ENCODE measurements at places on chromosomes 5 and 9.

GRCh38 chr5:169812786-169813185, 167.5 kb downstream of the INSYN2B start:
- DNase-seq: no peak

GRCh38 chr5:31407921-31408693, 123.8 kb downstream of the DROSHA start:
- no peak for DNase-seq

DNA sequence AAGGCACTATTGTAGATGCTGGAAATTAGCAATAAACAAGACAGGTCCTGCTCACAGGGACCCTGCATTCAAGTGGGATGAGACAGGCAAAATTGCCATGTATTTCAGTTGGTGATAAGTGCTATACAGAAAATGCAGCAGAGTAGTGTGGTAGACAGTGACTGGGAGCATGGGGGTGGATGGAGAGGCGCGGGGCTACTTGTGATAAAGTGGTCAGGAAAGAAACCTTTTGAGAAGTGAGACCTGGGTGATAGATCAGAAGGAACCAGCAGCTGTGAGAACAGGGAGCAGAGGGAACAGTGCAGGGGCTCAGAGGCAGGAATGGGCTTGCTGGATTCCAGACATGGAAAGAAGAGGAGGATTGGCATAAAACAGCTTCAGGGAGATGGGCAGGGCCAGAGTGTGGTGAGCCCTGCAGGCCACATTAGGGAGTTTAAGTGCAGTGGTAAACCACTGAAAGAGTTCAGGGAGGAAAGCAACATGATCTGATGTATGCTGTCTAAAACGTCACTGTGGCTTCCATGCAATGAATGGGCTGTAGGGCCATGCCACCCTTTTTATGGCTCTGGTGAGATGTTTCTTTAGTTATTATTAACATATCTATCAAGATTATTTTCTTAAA, 7.3 kb downstream of the CRHBP start:
- DNase-seq: no peak

- DNase-seq: no peak
These were observed 60.3 kb downstream of the GCNT1 start for GRCh38 chr9:76519075-76519835.

DNA sequence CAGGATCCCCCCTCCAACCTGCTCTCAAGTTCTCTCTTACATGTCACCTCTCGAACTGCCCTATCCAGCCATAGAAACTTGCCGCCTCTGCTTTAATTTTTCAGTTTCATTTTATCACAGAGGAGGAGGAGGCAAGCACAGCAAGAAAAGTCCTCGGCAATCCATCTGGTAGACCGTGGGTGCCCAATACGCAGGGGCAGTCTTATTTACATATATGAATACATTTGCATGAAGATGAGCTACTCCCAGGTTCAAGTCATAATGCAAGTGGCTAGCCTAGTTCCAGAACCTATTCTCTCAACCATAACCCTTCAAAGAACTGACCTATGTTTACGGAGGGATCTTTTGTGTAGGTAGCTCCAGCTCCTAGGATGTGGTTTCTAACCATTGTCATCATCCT, 223.2 kb upstream of the PANK3 start:
- no peak for DNase-seq

- no peak for DNase-seq
These were observed 32.1 kb downstream of the VCAN start for GRCh38 chr5:83503662-83504061.

GRCh38 chr5:93510626-93511380, 70.2 kb downstream of the NR2F1-AS1 start:
- DNase-seq: no peak

DNA sequence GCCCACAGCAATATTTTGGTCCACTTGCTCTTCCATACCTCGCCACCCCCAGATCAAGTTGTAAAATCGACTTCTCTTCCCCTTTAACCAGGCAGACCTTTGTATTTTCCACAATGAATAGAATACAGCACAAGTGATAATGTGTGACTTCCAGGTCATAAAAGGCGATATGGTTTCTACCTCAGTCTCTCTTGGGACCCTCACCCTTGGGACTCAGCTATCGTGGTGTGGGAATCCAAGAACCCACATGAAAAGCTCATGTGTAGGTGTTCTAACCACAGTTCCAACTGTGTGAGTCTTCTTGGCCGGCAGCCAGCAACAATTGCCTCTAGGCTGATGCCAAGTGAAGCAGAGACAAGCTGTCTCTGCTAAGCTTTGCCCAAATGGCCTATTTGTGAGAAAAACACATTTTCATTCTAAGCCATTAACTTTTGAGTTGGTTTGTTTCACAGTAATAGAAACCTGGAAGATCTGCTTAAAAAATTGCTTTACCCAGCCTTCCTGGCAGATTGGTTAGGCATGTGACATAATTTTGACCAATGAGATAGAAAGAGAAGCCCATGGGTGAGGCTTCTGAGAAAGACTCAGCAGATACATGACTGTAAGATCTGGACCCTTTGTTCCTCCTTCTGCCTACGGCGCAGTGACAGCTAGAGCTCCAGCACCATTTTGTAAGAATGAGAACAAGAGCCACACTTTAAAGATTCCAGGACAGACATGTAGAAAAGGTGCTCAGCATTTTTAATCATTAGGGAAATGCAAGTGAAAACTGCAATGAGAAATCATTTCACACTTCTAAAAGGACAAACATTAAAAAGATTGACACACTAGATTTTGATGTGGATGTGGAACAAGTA, 18.3 kb upstream of the MLLT3 start:
- peak; percentile 51 for DNase-seq

- no peak for DNase-seq
These were observed 12.5 kb downstream of the LECT2 start for GRCh38 chr5:135942202-135942771.

GRCh38 chr5:143284521-143284920, 119.0 kb downstream of the NR3C1 start:
- DNase-seq: no peak

- DNase-seq: no peak
These were observed 86.8 kb upstream of the CDH6 start for GRCh38 chr5:31106691-31107090.

GRCh38 chr9:27273186-27273585, 23.8 kb downstream of the EQTN start:
- DNase-seq: no peak

GRCh38 chr5:88955403-88955802, 72.4 kb upstream of the MEF2C start:
- no peak for DNase-seq

GRCh38 chr5:51286046-51286445, 97.2 kb upstream of the ISL1 start:
- no peak for DNase-seq

- DNase-seq: no peak
These were observed 30.7 kb downstream of the ENHO start for GRCh38 chr9:34492051-34492450.

- DNase-seq: no peak
These were observed 92.8 kb upstream of the ELL2 start for GRCh38 chr5:96054311-96055030.

DNA sequence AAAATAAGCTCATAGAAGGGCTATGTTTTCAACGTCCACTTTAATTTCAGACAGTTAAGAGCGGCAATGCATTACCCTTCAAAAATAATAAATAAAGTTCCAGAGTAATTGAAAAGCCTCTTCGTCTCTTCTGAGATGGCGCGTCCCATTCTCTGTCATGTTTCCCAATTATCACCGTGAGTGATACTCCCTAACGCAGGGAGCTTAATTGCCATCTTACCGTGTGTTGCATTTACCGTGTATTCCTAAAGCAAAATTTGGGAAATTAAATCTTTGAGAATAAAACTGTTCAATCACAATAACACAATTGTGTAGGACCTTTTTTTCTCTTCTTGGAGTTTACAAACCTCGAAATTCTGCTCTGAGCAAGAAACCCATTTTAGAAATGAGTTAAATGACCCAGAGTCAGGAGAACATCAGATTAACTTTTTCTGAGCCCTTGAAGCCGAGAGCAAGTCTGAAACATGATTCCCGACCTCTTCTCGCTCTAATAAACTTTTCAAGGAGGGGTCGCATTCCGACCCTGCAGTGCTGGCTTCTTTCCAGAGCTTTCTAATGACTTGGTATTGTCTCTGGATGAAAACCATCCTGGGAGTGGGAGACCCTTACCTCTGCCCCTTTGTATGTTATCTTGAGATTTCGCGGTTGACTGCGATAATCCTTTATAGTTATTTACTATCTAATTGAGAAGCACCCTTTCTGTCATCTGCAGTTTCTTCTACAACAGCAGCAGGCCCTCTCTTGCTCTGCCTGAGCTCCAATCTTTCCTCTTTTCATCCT, 251.5 kb downstream of the FSTL4 start:
- no peak for DNase-seq

DNA sequence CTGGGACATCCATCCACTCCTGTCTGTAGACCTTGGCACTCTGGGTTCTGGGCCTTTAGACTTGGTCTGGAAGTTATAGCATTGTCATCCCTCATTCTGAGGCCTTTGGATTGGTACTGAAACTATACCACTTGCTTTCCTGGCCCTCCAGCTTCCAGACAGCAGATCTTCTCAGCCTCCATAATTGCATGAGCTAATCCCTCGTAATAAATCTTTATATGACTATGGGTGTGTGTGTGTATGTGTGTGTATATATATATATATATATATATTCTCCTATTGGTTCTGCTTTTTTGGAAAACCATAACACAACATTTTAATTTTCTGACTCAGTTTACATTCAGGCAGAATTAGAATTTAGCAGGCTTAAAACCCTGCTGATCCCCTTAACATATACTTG, 180.5 kb downstream of the ENC1 start:
- no peak for DNase-seq

DNA sequence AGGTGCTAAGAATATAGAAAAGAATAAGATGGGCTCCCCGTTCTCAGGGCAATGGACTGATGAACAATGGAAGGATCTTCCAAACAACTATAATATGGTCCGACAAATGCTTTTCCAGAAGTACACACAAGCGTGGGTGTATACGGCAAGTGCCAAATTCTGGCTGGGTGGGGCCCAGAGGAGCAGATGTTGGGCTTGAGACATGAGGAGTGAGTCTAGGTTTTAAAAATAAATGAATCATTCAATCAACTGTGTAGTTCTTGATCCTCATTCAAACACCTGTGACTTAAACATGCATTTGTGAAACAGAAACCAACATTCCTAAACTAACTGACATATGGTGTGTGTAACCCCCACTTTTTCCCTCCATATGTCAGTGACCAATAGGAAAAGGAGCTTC, 47.9 kb downstream of the MFAP3 start:
- no peak for DNase-seq

DNA sequence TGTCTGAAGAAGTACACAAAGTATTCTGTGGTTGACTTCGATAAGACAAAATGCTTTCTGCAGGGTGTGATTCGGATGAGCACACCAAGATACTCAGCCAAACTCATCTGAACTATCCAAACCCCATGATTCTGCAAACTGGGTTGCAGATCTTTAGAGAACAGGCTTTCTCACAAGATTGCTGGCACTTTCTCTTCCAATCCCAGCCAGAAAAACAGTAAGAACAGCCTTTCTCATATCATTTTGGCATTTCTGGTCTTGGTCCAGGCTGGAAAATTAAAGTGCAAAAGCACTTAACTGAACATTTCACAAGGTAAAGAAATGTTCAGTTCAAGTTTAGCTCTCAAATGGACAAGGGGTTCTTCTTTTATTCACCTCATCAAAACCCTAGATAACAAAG, 269.1 kb downstream of the NR2F1-AS1 start:
- no peak for DNase-seq

- DNase-seq: no peak
These were observed 20.9 kb upstream of the BOD1 start for GRCh38 chr5:173637340-173637739.

DNA sequence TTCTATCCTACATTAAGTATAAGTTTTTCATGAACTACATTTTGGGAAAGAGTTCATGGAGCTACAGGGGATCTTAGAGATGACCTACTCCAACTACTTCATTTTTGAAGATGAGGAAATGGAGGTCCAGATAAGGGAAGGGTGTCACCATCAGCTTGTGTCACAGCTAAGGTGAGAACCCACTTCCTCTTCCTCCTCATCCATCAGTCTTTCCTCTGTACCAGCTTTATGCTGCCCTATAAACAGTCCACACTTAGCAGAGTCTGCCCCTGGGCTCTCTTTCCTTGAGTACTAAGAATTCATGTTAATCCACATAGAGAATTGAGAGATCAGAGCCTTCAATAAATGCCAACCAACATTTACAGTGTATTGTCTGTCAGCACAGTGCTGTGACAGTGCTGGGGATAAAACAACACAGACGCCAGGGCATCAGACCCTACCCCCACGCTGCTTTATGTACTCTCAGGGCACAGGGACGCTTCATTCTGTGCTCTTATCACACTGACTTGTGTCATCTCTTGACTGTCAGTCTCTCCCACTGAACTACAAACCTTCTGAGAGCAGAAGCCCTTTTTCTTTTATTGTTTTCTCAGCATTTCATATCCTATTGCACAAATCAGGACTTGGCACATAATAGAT, 22.1 kb downstream of the ADRB2 start:
- no peak for DNase-seq

DNA sequence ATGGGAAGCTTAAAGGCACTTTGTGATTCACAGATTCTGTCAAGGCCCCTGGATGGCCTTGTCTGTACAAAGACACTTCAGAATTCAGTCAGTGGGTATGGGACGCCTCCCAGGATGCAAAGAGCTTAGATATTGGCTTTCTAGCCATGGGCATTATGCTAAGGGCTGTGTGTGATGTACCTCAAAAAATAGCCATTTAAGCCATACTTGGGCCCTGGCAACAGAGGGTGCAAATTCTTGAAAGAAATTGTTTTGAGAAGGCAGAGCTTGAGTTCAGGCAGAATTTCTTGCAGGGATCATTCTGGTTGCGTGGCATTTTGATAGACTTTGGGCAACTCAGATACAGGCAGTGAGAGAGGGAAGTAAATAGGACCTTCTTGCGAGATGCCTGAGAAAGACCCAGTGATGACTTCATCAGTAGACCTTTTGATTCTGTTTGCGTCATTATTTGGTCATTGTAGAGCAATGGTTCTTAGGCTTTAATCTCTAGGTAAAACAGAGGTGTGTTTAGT, 3.9 kb downstream of the CYFIP2 start:
- no peak for DNase-seq

DNA sequence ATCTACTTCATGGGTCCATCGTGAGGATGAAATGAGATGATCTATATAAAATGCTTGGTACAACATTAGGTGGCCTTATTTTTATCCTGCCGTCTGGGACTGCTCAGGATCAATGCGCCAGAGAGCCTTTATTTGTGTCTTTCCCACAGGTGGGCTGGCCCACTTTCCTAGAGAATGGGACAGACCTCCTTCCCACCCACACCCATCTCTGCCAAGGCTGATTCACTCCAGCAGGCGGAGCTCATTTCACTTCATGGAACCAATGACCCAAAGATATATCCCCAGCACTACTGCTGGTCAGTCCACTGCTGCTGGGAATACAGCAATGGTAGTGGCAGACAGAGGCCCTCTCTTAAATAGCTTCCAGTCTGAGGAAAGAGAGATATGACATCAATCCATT, 35.7 kb downstream of the TGFBI start:
- DNase-seq: no peak

GRCh38 chr5:173917788-173918786, 29.9 kb downstream of the CPEB4 start:
- DNase-seq: peak; percentile 16
